ENCODE measurements at places on chromosomes 12 and 14.

GRCh38 chr14:80404413-80404812, 193.1 kb upstream of the DIO2 start:
- no peak for DNase-seq

DNA sequence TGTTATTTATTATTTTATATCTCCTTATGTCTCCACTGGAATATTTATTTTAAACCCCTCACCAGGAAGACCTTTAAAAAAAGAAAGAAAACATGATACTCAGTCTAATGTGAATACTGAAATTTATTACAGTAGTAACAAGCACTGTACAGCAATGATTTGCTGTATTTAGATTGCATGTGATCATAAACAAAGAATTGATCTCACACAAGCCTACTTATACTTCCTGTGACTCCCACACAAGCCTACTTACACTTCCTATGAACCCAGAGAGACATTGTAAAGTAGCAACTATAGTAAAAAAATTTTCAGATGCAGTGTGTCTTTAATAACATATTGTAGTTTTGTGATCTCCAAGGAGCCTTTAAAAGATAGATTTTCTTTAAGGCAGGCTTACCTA, 142.7 kb upstream of the SYT1 start:
- no peak for DNase-seq

DNA sequence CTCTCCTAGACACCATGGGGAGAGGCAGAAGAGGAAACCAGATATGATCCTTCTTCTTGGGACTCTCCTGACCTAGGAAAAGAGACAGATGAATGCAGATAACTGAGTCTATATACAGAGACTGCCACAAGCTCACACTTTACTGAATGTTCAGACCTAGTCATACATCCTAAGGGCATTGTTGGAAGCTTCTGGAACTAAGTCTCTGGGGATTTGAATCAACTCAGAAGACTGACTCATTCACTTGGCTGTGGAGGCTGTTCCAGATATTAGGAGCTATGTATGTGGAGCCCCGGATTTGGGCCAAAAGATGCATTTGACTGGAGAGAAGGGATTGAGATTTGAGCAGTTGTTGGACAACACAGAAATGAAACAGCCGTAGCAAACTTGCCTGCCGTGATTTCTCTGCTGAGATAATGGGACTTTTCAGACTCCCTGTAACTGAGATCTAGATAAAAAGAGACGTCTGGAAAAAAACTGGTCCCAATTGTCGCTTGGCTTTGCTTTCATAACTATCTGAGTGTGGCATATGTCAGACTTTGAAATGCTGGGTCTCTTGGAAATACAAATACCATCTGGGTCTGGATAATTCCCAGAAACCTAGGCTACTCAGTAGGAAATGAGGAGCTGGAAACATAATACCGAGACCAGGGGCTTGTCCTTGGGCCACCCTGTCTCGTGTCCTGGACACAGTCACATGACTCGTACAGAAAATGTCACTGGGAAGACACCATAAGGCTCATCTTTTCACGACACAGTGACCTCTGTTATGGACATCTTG, 396.8 kb downstream of the NUAK1 start:
- DNase-seq, result no peak

DNA sequence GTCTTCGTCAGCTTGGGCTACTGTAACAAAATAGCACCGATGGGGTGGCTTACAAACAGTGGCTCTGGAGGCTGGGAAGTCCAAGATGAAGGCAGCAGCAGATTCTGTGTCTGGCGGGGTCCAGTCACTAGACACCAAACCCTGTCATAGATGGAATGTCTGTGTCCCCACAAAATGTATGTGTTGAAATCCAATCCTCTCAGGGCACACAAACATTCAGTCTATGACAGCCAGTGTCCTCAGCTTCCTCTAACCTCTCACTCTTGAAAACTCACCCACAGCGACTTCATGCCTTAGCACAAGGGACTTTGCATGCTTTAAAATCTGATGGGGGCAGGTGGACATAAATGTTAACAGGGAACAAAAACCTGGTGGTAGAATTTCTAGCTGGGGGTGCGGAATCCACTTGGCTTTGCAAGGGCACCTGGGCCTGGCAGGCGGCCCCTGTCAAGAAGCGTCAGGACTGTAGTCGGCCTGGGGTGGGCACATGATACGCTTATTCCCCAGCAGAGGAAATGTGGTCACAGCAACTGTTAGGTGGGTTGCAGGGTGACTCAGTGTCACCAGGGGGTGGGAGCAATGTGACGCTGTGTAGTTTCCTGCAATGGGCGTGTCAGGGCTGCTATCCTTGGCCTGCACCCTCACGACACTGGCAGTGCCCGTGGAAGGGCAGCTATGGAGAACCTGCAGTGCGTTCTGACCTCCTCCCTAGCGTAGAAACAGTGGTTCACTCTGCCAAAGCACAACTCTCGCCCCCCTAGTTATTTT, 17.7 kb downstream of the RIN3 start:
- peak; percentile 91 for DNase-seq

DNA sequence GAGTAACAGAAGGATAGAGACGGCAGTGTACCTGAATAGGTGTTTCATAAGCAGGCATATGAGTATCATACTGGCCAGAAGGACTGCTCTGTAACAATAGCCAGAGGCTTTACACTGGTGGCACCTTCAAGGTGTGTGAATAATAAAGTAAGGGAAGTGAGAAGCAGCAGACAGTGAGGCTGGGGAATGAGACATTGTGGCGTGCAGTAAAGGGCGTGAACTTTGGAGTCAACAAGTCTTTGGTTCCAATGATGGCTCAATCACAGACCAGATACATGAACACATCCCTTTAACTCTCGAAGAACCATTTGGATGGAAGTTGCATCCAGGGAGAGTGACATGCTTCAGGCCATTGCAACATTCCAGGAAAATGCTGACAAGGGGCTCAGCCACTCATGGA, 32.0 kb upstream of the CCND2 start:
- DNase-seq, result no peak

DNA sequence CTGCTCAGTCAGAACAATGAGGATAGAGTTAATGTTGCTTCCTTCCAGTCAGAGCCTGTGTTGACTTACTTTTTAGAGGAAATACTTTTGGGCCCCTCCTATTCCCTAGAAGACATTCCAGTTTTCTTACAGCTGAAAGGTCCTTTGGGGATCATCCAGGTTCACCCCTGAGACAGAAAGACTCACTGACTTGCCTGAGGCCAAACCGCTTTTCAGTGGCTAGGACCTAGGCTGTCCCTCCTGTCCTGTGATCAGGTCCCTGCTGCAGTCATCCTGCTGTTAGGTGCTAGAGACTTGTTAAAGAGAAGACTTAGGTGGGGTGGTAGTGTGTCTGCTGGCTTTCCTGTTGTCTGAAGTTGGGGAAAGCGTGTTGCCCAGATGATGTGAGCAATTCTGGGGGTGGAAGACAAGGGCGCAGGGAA, 39.6 kb downstream of the SUSD6 start:
- DNase-seq, result no peak

- no peak for DNase-seq
Measured at GRCh38 chr12:122130150-122130549, 43.9 kb downstream of the IL31 start.

DNA sequence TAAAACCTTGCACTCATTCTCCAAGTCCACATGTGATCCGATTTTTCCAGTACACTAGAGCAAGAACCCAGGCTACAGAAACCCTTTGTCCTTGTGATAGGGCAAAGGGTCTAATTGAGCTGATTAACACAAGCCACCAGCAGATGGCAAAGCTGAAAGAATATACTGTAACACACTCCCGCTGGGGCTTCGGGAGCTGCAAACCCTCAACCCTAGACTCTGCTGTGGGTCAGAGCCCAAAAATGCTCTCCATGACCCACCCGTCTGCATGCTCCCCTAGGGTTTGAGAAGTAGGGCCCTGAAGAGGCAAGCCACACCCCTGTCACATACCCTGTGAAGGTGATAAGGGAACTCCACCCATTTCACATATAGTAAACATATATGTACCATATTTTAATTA, 33.6 kb upstream of the PCNX1 start:
- no peak for DNase-seq

DNA sequence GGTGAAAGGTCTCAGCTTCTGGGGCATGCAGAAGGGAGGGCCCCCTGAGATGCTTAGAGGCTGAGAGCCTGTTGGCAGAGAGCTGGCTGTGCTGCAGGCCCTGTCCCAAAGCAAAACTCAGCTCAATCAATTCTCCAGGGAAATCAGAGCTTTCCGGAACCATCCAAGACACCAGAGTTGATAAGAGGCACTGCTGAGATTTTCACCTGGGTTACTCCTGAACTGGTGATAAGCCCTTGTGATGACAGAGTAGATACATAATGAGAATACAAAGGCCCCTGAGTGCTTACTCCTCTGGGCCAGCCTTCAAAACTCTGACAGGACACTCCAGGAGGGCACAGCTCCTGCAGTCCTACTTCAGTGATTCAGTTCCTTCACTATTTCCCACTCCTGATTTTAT, 63.9 kb downstream of the ARL6IP4 start:
- no peak for DNase-seq

DNA sequence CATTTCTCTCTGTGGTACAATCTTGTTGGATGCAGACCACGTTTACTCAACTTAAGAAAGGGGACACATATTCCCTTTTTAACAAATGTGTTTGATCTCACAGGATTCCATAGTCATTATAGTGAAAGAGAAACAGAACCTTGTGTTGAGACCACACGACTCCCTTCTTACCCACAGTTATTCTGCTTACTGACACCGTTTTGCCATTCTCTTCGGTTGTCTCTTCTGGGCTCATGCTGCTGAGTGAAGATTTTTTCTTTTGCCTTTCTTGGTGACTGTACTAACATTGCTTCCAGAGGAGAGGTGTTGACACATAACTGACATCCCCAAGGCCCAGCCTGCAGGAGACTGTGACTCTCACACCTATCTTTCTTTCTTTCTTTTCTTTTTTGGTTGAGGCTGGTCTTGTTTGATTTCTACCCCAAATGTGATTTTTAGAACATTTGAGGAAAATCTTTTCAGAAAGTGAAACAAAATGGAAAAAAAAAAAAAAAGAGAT, 61.2 kb upstream of the OTOGL start:
- no peak for DNase-seq

- DNase-seq, result no peak
Measured at GRCh38 chr14:81276073-81277069, 55.6 kb upstream of the GTF2A1 start.

- DNase-seq, result peak; percentile 62
Measured at GRCh38 chr12:76030341-76031080, 1.1 kb downstream of the PHLDA1 start.

DNA sequence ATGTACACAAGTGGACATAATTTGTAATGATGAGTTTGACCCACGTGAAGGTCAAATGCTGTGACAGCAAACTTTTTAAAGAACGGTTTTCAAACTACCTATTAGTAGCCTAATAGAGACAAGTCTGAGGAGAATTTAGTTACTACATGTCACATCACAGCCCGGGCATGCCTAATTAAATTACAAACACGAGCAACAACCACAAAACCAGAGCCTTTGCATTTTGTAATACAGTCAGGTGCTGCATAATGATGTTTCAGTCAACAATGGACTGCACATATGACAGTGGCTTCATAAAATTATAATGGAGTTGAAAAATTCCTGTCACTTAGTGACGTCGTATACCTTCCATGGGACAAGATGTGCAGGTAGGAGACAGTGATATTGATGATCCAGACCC, 274.5 kb downstream of the DACT1 start:
- no peak for DNase-seq

DNA sequence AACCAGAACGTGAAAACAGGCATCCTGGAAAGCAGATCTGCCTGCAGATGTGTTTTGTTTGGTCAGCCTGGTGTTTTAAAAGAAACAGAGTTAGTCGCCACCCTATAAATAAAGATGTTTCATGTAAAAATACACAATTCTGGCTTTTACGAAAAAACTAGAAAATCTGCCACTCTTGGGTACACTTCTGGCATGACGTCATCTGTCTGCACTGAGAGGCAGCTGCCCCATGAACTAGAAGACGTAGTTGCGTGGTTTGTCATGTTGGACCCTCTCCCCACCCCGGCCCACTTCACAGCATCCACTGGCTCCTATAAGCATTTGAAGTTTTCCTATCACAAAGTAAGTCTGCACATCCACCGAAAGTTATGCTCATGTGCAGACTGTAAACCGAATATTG, 392.5 kb downstream of the GLT1D1 start:
- DNase-seq, result no peak

DNA sequence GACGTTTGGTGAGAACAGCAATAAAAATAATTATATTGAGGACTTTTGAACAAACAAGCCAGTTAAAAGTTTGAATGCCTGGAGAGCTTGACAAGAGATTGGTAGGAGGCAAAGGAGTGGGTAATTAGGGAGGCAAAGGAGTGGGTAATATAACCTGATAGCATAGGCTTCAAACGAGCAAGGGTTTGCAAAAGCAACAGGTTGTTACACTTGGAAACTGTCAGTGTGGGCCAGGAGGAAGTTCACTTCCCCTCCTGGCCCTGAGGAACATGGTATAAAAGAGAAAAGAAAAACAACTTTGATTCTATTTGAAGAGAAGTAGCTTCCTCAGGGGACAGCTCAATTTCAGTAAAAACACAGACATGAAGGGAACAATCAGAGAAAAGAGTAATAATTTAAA, 121.7 kb downstream of the CCER1 start:
- no peak for DNase-seq

DNA sequence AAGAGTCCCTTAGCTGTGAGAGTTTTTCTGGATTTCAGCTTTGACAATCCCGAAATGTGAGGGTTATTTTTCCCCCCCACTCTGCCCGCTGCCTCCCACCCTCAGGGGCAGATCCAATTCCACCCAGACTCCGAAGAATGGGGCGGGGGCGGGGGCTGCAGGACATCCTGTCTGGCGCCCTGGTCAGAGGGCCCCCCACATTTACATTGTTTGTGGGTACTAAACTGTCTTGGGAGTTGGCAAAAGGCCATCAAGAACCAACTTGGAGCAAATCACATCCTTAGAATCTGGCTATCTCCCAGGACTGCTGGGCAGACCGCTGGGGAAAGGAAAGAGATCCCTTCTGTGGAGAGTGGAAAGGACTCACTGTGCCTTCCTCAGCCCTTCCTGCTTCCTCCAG, 2.4 kb downstream of the EMP1 start:
- DNase-seq, result no peak

DNA sequence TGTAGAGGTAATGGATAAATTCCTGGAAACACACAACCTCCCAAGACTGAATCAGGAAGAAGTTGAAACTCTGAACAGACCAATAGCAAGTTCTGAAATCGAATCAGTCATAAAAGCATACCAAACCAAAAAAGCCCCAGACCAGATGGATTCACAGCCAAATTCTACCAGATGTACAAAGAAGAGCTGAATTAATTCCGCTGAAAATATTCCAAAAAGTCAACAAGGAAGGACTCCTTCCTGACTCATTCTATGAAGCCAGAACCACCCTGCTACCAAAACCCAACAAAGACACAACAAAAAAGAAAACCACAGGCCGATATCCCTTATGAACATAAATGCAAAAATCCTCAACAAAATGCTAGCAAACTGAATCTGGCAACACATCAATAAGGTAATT, 81.5 kb downstream of the SLC38A4 start:
- DNase-seq, result no peak

- DNase-seq, result no peak
Measured at GRCh38 chr12:110743571-110744093, 941 bp upstream of the PPP1CC start.

GRCh38 chr12:110790301-110790700, 47.6 kb upstream of the PPP1CC start:
- DNase-seq, result no peak

GRCh38 chr12:57242329-57242690, 8.7 kb downstream of the STAC3 start:
- DNase-seq, result peak; percentile 41
